ENCODE measurements at places on chromosomes 3 and 15.

GRCh38 chr3:133821767-133822638, 16.4 kb downstream of the SRPRB start:
- DNase-seq = no peak

- no peak for DNase-seq
These were observed 443.3 kb downstream of the VGLL3 start for GRCh38 chr3:86547692-86548091.

DNA sequence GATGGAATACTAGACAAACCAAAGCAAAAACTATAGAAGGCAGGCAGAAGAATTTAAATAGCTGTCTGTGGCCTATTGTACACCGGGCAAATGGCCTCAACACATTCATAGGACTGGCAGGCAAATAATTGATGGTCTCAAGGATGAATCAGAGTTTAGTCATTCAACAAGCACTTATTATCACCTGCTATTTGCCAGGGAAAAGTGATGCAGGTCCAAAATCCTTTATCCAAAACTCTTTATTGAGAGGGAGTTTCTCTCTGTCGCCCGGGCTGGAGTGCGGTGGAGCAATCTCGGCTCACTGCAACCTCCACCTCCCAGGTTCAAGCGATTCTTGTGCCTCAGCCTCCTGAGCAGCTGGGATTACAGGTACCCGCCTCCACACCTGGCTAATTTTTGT, 2.3 kb downstream of the EIF2AK4 start:
- DNase-seq = no peak

- no peak for DNase-seq
These were observed 436.9 kb upstream of the ZNF717 start for GRCh38 chr3:76222201-76222600.

DNA sequence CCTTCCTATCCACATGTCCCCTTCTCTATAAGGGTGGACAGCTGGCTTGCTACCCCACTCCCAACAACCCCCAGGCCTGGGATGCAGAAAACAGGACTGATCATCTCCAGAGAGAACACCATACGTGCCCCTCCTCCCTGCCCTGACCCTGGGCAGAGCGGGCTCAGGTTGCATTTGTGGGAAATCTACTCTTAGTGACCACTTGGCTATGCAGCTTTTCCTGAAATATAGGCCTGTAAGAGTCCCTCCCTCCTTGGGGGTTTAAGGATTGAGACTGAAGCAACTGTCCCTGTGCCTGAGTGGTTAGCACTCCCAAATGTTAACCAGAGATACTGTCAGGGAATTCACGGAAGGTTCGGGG, 11.7 kb downstream of the SH2D7 start:
- DNase-seq = no peak

DNA sequence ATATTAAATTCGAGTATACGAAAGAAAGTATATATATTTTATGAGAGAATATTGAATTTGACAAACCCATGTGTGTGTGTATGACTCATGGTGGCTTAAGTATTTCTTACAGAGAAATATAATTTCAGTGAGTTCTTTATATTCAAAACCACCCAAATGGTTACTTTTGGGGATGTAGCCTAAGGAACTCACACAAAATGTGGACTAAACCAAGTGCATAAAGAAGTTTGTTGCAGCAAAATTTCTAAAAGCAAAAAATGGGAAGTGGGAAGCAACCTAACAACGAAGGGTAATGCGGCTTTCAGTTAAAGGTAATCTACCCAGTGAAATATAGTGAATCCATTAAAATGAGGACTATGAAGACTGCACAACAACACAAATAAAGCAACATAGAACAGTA, 277.1 kb downstream of the EDEM1 start:
- DNase-seq = no peak

GRCh38 chr3:38687321-38687720, 37.8 kb upstream of the SCN5A start:
- no peak for DNase-seq

- DNase-seq = no peak
These were observed 25.3 kb downstream of the CMSS1 start for GRCh38 chr3:99842826-99843589.

- DNase-seq = no peak
These were observed 67.4 kb downstream of the DTWD1 start for GRCh38 chr15:49688135-49688790.

DNA sequence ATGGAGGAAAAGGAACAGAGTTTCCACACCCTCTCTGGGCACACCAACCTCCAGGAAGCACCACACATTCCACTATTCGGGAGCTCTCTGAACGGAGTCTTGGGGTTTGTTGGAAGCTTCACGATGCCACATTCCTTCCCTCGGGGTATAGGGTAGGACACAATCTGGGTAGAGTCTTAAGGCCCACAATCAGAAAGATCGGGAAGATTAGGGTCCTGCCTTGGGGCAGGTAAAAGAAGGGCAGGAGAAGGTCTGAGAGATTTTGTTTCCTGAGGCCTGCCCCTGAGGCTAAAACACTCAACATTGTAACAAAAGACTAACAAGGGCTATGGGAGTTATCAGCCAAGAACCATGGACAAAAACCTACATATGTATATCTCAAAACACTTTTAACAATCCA, 89.2 kb upstream of the RAP2B start:
- no peak for DNase-seq

DNA sequence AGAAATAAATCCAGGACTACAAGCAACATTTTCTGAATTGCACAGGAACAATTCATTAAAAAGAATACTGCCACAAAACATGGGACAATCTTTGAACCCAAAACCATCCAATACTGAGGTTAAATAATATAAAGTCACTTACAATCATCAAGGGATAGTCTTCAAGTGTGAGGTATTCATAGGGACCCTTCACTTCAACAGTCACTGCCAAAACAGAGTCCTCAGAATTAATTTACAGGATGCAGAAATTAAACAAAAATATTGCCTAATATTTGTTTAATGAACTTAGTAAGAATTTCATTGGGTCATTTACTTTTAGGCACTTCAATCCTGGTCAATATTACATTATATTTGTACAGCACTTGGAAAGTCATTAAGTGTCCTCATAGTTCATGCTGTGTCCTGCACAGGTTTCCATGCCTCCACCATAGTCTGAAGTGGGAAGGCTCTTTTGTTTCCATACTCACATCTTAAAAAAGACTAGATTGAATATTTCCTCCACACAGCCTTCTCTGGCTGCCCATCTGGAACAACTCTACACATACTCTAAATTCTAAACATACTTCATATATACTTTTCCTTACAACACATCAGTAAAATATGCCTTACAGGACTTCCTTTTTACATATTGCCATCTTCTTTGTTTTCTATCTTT, 31.6 kb upstream of the VPS39 start:
- DNase-seq = no peak

DNA sequence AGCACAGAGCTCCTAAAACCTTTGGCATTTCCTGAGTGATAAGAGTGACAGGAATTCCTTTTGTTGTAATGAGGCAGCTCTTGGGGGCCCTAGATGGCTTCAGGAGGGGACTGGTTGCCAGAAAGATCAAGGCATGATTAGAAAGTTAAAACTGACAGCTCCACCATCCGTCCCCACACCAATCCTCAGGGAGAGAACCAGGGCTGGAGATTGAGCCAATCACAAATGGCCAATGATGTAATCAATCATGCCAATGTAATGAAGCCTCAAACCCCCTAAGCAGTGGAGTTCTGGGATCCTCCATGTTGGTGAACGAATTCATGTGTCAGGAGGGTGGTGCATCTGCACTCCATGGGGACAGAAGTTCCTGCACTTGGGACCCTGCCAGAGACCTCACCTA, 265.1 kb downstream of the OCA2 start:
- DNase-seq = no peak

Measured in CD8-positive, alpha-beta T cell (primary cell).